ENCODE measurements at places on chromosomes 7 and 10.
A peak's percentile ranks its signal among the peaks of the same experiment; 100 is the strongest.

GRCh38 chr10:22742678-22743077, 28.3 kb upstream of the PIP4K2A start:
- DNase-seq: no peak

DNA sequence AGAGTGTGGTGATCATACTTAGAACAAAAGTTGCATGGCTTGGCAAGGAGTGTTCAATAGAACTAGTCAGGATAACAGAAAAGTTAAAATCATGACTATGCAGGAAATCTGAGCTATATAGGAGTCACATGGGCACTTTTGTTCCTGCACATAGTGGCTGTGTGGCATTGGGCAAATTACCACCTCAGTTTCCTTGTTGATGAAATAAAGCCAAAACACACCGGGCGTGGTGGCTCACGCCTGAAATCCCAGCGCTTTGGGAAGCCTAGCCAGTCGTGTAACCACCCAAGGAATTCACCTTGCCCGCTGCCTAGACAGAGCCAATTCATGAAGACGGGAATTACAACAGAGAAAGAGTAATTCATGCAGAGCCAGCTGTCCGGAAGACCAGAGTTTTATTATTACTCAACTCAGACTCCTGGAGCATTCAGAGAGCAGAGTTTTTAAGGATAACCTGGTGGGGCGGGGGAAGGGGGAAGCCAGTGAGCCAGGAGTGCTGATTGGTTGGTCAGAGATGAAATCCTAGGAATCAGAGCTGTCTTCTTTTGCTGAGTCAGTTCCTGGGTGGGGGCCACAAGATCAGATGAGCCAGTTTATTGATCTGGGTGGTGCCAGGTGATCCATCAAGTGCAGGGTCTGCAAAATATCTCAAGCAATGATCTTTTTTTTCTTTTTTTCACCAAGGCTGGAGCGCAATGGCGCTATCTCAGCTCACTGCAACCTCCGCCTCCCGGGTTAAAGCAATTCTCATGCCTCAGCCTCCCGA, 6.4 kb upstream of the MKRN1 start:
- no peak for DNase-seq

DNA sequence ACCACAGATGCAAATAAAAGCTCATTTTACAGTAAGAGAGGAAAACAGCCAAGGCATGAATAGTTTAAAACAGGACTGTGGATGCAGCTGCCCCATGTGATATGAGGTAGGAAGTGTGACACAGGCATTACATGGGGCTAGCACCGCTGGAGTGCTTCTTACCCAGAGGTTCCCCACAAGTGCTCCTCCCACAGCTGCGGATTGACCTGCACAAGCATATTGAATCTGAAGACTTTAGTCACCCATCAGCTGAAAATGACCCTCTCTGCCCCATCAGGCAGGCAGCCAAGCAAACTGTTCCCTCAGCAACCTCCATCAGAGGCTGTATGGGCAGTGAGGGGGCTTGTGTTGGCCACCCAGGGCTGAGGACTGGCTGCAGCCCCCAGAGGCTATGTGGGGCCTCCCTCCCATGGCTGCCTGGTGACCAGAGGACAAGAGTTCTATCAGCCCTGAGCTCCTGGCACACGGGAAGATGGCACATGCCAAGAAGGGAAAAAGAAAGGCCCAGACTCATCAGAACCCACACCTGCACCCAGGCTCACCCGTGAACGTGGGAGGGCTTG, 98.7 kb downstream of the TCERG1L start:
- DNase-seq: no peak

- no peak for DNase-seq
These were observed 210.8 kb upstream of the TMEM196 start for GRCh38 chr7:19984231-19984632.

GRCh38 chr7:156167417-156167807, 355.1 kb upstream of the SHH start:
- DNase-seq: no peak

- no peak for DNase-seq
These were observed 129.6 kb downstream of the CNOT4 start for GRCh38 chr7:135380351-135380750.

DNA sequence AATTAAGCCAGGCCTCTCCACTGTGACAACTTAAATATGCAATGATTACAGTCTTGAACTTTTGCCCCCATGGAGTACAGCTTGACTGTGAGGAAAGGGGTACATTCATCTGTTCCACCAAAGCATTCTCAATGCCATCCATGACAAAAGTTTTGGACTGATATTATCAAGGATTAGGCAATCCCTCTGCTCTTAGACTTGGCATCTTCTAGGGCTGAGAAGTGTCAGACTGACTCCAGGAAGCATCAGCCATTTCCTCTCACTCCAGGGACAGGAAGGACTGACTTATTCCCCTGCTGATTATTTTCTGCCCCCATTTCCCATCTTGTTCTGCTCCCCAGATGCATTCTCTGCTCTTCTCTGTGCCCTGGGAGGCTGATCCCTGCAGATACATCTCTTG, 69.7 kb downstream of the ZNF365 start:
- no peak for DNase-seq

GRCh38 chr7:122752583-122752982, 49.9 kb upstream of the RNF148 start:
- DNase-seq: no peak

DNA sequence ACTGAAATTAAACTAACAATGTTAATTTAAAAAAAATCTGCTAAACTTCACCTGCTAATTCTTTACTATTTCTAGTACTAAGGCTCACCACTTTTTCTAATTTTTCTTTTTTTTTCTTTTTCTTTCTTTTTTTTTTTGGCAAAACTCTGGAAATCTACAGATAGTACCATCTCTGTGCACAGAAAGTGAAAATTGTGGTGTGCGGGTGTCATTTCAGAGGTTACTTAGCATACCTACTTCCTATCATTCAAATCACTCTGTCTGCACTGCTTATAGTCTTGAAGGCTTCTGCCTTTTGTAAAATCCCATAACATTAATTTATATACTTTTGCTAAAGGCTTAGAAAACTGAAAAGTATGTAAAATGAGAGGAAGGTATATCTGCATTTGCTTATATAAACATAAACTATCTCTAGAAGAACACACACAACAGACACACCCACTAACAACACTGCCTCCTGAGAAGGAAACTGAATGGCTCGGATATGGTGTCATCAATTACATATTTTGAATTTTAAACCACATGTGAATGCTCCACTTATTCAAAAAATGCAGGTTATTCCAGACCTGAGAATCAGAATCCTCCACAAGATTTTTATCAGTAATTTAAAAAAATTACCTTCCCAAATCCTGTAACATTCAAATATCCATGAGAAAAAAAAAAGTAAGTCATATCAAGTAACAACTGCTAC, 229.5 kb downstream of the PARD3 start:
- no peak for DNase-seq

GRCh38 chr10:15167411-15168290, 842 bp downstream of the NMT2 start:
- peak; percentile 38 for DNase-seq

- DNase-seq: no peak
These were observed 15.1 kb downstream of the BCAP29 start for GRCh38 chr7:107594961-107595737.

DNA sequence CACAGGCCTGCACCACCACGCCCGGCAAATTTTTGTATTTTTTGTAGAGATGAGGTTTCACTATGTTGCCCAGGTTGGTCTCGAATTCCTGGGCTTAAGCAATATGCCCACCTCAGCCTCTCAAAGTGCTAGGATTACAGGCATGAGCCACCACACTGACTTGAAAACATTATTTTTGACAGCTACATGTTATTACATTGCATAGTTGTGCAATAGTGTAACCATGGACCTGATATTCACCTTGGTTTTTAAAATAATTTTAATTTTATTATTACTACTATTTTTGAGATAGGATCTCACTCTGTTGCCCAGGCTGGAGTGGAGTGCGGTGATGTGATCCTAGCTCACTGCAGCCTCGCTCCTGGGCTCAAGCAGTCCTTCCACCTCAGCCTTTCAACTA, 18.4 kb downstream of the AKAP9 start:
- no peak for DNase-seq

DNA sequence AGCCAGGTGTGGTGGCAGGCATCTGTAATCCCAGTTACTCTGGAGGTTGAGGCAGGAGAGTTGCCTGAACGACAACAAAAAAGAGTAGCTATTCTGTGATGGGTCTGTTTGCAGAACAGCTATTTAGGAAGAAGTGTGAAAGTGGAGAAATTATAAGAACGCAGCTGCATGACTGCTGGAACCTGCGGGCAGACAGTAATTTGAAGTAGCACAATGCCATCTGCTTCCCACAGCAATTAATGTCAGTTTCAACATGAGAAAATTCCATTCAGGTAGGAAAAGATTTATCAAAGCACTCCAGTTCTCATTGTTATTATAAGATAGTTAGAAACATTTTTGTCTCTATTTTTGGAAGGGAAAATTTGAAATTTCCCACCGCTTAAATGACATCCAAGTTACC, 21.5 kb downstream of the LAMB1 start:
- DNase-seq: no peak

GRCh38 chr7:143495851-143496250, 18.2 kb downstream of the TAS2R41 start:
- DNase-seq: no peak

- no peak for DNase-seq
These were observed 3.7 kb upstream of the ZFYVE27 start for GRCh38 chr10:97733256-97733655.

DNA sequence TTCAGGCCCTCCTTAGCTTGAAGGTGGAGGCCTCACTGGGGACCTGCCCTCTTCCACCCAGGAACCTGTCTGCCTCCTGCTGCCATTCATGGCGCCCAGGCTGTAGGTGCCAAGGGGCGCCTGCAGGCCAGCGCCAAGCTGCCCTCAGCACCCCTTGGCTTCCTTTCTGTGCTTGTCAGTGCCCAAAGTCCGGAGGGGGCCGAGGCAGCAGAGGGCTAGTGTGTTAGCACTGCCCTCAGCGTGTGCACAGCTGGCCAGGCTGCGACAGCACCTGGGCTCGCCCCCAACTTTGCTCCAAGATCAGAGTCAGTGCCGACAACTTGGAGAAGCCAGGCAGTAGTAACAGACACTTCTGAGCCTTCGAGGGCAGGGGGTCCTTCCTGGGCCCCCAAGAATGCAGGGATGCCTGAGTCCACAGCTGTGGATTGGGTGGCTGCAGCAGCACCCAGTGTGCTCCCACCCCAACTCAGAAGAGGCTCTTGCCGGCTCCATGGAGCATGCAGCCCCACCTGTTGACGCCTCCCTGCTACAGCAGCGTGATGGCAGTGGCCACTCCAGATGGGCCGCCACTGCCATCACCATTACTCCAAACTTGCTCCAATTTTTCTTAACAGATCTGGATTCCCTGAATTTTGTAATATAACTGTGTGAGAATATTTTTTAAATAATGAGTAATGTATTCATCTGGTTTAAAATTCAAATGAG, 41.7 kb downstream of the CACUL1 start:
- no peak for DNase-seq

GRCh38 chr7:152756116-152756515, 3.4 kb upstream of the ACTR3B start:
- no peak for DNase-seq

DNA sequence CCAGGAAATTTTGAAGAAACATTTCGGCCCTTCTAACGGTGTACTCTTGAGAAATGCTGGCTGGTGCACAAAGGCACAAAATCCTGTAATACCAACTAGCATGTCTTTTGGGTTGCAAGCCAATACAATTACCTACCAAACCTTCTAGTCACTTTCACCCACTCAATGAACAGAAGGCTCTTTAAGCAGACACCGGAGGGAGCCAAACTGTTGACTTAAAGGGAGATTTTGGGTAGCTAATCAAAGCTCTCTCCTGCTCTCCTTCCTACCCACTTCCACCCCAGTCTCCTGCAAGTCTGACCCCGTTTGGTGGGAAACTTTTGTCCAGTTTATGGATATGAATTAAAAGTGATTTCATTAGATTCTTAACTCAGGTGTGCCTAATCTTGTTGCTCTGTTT, 24.0 kb downstream of the GRM3 start:
- DNase-seq: no peak

DNA sequence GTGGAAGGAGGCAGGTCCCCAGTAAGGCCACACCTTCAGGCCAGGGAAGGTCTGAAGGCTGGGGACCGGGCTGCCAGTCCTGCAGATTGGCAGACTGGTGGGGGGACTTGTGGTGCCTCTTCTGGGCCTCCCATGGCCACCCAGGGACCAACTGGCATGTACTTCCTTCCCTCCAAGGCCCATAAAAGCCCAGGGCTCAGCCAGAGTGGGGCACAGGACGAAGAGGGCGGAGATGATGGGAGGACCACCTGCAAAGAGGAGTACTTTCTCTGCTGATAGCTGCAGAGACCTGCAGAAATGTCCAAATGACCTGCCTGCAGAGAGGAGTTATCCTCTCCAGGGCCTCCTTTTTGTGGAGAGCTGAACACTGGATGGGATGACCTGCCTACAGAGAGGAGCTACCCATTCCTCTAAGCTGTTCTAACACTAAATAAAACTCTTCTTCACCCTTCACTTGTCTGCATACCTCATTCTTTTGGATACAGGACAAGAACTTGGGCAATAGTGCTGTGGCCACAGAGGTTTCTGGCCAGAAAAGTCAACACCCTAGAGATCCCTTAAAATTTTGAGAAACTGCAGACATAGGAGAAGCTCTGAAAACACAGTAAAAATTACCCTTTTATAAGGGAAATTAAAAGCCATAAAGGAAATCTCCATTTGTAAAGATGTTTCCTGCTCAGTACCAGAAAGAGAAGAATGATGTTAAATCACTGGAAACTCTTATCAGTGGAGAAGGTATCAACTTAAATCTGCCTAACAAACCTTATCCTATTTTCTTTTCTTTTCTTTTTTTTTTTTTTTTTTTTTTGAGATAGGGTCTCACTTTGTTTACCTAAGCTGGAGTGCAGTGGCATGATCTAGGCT, 20.7 kb upstream of the PRF1 start:
- no peak for DNase-seq

DNA sequence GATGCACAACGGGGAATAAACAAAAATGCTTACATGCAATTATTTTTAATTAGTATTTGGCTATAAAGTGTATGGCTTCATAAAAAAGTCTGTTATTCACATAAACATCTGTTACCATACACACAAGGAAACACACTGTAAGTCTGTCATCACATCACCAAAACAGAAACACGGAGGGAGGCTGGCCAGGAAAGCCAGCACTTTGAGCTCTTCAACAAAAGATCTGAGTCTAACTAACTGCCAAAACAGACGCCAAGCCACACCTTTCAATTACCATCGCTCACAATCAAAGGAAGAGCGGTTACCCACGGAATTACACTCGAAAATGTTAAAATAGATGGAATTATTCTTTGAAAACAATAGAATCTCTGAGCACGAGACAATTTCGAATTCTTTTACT, 49.2 kb upstream of the MGMT start:
- DNase-seq: no peak
